ENCODE measurements at places on chromosomes 1 and 21.

GRCh38 chr1:114043548-114043947, 64.3 kb downstream of the OLFML3 start:
- no peak for DNase-seq

GRCh38 chr1:56123421-56123820, 455.9 kb downstream of the PLPP3 start:
- no peak for DNase-seq

GRCh38 chr1:192811006-192811405, 2.2 kb downstream of the RGS2 start:
- DNase-seq = no peak

DNA sequence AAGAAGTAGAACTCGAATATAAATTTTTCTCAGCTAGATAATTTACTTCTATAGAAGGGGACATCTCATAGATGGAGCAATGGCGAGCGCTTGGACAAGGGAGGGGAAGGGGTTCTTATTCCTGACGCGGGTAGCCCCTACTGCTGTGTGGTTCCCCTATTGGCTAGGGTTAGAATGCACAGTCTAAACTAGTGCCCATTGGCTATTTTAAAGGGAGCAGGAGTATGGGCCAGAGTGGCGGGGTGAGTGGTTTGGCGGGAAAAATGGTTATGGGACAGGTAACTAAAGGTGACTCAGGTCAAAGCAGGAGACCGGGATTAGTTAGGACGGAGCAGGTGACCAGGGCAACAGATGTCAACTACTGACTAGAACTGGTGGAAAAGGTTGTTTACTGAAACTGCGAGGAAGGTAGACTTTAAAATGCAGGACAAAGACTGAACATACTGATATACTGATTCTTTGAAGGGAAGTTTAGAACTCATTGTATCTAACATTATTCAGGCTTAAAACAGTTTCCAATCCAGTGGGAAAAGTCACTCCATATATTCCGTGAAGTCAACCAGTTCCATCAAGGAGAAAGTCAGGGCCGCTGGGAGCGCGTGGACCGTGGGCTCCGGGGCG, 940 bp upstream of the ATAD3A start:
- DNase-seq = no peak

DNA sequence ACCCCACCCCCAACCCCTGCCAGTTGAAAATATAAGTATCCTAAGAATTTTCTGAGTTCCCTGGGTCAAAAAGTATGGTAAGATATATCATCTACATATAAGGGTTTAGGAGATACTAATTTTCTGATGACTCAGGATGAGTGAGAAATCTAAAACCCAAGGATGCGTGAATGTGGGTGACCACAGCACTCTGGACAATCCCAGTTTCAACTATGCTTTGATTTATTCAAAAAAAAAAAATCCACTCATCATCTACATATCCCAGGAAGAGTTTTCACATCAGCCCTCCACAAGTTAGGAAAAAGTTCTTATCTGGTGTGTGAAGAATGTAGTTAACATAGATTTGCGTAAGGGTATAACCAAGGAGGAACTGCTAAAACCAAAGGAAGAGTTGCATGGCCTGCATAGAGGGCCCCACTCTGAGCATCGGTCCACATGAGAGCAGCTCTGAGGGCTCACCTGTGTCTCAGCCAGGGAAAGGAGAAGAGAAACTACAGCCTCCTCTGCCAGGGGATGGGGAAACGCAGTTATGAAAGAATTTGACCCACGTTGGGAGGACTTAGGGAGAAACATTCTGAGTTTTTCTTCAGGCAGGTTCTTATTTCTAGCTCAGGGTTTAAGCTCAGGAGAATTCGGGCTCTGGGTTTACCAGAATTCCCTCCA, 18.8 kb downstream of the LAMB3 start:
- DNase-seq = no peak

DNA sequence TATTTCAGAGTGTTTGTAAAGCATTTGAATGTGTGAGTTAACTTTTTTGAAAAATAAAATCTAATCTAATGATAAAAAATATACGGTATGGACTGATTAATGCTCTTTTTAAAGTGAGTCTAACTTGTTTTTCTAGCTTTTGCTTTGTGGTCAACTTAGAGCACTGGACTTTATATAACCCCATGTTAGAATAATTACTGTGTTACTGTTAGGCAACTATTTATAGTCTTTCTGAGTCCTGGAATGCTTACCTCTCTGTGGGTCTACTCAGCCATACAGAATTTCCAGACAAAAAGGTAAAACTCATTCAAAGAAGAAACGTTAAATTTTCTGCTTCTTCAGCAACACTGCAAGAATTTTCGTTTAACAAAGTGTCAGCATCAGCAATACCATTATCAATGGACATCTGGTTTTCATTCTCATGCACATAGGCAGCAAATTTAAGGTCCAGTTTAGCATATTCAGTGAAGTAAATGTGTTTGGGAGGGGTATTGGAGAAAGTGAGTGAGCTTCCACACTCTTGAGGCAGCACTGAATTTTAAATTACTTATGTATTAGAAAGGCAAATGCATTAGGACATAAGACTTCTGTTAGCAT, 664.7 kb upstream of the NEGR1 start:
- no peak for DNase-seq

- no peak for DNase-seq
These were observed 25.1 kb upstream of the B3GALT2 start for GRCh38 chr1:193211539-193211938.

GRCh38 chr1:151720974-151721787, at the start of gene RIIAD1:
TSS of gene RIIAD1 (plus strand) at chr1:151721522. CDS start at chr1:151721537, 15 bp downstream.
- no peak for DNase-seq

GRCh38 chr1:14915356-14916054, 238.0 kb upstream of the TMEM51 start:
- peak; percentile 22 for DNase-seq

DNA sequence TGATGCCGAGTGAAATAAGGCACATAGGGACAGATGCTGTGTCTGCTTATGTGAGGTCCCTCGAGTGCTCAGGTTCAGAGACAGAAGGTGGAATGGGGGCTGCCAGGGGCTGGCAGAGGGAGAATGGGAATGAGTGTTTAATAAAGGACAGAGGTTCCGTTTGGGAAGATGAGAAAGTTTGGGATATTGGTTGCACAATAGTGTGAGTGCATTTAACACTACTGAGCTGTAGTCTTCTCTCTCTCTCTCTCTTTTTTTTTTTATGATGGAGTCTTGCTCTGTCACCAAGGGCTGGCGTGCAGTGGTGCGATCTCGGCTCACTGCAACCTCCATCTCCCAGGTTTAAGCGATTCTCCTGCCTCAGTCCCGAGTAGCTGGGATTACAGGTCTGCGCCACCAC, 44.9 kb downstream of the TRAPPC10 start:
- DNase-seq = no peak

DNA sequence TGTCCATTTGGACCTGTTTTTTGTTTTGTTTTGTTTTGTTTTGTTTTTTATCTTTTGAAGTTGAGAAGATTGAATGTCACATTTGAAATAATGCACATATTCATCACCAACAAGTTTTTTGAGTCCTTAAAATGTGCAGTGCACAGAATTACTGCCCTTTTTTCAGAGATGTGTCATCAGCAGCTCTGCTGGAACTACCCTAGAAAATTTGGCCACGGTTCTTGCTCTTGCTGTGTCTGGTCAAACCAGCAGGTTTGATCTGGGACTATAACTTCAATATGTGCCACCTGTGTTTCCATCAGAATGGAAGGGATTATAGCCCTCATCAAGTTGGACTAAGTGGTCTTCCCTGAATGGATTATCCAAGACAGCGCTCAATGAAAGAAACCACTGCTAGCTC, 24.1 kb upstream of the CNN3 start:
- no peak for DNase-seq

DNA sequence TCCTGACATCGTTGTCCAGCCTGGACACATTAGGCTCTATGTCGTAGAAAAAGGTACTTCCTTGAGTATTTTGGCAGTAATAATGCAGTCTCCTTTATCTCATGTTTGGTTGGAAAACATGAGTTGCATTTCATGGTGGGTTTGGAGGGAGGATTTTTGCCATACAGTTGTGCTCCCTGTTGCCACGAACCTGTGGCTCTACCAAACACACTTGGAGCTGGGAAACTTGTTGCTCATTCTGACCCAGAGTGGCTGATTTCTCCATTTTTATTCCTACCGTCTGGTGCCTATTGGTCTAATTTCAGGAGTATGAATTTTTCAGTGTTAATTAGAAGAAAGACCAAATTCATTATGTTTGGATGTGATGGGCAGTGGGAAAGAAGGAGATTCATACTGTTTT, 50.7 kb downstream of the MPZL1 start:
- no peak for DNase-seq

DNA sequence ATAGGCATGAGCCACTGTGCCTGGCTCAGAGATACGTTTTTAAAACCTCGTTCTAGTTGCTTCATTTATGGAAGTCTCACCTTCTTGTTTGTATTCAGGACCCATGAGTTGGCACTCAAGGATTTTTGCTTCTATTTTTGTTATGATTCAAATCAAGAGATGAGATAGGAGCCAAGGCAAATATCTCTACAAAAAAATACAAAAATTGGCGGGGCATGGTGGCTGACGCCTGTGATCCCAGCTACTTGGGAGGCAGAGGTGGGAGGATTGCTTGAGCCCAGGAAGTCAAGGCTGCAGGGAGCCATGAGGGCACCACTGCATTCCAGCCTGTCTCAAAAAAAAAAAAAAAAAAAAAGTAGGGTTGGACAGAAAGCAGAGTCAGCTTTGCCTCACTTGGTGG, 36.8 kb upstream of the ERRFI1 start:
- DNase-seq = no peak

GRCh38 chr1:173408886-173409285, 68.2 kb upstream of the PRDX6 start:
- DNase-seq = no peak

Measured in stimulated activated CD8-positive, alpha-beta memory T cell treated with anti-CD3 and anti-CD28 coated beads, Interleukin-2, amount 100 ng/mL, for 1 hour (primary cell).